ENCODE measurements at places on chromosomes 5 and 9.

- DNase-seq = no peak
- H3K4me3 ChIP-seq = no peak overlapping the region
- no peaks in the 10 kb centered on the region for H3K4me1 ChIP-seq
- no peak overlapping the region for H3K27ac ChIP-seq
- no peaks in the 10 kb centered on the region for H3K36me3 ChIP-seq
These were observed 73.9 kb downstream of the RORB start for GRCh38 chr9:74570879-74571512.

DNA sequence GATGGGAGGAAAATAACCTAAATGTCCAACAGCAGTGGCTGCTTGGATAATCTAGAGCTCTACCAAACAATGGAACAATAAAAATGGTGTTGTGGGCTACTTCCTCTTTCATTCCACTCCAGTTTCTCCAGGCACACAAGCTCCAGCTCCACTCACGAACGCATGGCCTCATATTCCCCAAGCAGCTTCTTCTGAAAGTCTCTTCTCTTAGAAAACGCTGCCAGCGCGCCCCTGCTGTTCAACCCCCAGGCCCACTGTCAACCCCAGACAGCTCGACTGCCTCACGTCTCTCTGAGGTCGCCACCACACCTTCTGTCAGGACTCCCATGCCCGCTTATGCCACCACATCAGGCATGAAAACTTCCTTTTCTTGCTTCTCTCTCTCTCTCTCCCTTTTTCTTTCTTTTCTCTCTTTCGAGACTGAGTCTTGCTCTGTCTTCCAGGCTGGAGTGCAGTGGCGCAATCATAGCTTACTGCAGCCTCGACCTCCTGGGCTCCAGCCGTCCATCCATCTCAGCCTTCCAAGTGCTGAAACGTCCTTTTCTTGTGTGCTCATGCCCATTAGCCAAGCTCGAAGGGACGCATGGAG is 16.2 kb downstream of the OR2V2 start:
- H3K27me3 ChIP-seq = peaks cover 17% of the 10 kb centered on the region
- DNase-seq = no peak
- H3K4me1 ChIP-seq = peaks cover 40% of the 10 kb centered on the region
- H3K36me3 ChIP-seq = no peaks in the 10 kb centered on the region
- peak overlapping the region; percentile 95 for H3K27ac ChIP-seq
- peak overlapping the region; percentile 82 for H3K4me3 ChIP-seq

GRCh38 chr9:22039258-22039657 is 30.2 kb upstream of the CDKN2B start:
- peaks cover 3% of the 10 kb centered on the region for H3K36me3 ChIP-seq
- no peak overlapping the region for H3K27ac ChIP-seq
- no peak for DNase-seq
- H3K27me3 ChIP-seq = peaks cover 38% of the 10 kb centered on the region
- H3K4me1 ChIP-seq = peaks cover 46% of the 10 kb centered on the region

DNA sequence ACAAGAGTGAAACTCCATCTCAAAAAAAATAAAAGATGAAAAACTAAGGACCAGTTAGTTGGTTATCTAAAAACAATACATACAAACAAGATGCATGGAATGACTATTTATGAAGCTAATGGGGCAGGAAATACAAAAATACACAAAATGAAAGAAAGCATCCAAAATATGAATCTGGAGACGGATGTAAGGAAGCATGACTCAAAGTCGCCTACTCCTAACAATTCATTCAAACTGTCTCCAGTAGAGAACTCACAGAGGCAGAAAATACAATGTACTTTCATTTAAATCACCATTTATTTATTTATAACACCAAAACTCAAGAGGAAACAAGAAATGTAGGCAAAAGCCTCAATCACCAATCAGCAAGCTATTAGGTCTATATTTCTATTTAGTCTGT is 68.4 kb downstream of the SCAI start:
- DNase-seq = no peak
- H3K36me3 ChIP-seq = peaks cover 6% of the 10 kb centered on the region

GRCh38 chr5:14238272-14238671 is 95.1 kb downstream of the TRIO start:
- H3K4me3 ChIP-seq = no peak overlapping the region
- no peak overlapping the region for H3K27ac ChIP-seq
- H3K4me1 ChIP-seq = no peaks in the 10 kb centered on the region

- H3K4me1 ChIP-seq = no peaks in the 10 kb centered on the region
- H3K27me3 ChIP-seq = no peaks in the 10 kb centered on the region
These were observed 28.3 kb downstream of the FGF10 start for GRCh38 chr5:44360919-44361318.

- H3K27me3 ChIP-seq = peaks cover 23% of the 10 kb centered on the region
- no peak for DNase-seq
- no peak overlapping the region for H3K27ac ChIP-seq
- H3K36me3 ChIP-seq = no peaks in the 10 kb centered on the region
These were observed 20.8 kb upstream of the FLT4 start for GRCh38 chr5:180670157-180670556.

DNA sequence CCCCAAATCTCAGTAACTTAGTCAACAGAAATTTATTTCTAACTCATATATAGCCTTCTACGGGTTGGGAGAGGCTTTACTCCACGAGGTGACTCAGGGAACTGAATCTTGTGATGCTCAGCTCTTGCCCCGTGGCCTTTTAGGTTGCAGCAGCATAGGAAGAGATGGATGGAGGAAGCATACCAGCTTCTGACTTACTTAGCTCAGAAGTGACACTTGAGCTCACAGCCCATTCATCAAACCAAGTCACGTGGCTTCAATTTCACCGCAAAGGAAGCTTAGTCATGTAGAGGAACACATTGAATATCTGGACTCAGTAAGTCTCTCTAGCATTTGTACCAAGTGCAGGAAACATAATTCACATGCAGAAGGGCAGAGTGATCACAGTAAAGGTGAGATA is 124.1 kb upstream of the KCNN2 start:
- no peaks in the 10 kb centered on the region for H3K27me3 ChIP-seq
- DNase-seq = no peak
- H3K36me3 ChIP-seq = no peaks in the 10 kb centered on the region
- no peak overlapping the region for H3K4me3 ChIP-seq

DNA sequence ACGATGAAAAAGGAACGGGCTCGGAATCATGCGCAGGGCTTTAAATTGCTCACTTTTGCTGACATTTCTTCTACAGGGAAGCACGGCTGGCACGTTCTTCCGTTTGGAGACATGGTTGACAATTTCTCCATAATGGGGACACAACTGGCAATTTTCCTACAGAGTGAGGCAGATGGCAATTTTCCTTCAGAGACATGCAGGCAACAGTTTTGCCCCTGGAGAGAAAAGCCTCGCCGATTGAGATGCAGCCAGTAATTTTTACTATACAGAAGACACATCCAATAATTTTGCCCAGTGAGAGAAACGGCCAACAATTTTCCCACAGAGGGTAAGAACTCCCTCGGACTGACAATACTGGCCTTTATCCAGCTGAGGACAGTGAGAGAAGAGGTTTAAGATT is 90.9 kb upstream of the GPR151 start:
- no peaks in the 10 kb centered on the region for H3K36me3 ChIP-seq
- no peaks in the 10 kb centered on the region for H3K4me1 ChIP-seq
- no peak overlapping the region for H3K27ac ChIP-seq
- no peaks in the 10 kb centered on the region for H3K27me3 ChIP-seq

DNA sequence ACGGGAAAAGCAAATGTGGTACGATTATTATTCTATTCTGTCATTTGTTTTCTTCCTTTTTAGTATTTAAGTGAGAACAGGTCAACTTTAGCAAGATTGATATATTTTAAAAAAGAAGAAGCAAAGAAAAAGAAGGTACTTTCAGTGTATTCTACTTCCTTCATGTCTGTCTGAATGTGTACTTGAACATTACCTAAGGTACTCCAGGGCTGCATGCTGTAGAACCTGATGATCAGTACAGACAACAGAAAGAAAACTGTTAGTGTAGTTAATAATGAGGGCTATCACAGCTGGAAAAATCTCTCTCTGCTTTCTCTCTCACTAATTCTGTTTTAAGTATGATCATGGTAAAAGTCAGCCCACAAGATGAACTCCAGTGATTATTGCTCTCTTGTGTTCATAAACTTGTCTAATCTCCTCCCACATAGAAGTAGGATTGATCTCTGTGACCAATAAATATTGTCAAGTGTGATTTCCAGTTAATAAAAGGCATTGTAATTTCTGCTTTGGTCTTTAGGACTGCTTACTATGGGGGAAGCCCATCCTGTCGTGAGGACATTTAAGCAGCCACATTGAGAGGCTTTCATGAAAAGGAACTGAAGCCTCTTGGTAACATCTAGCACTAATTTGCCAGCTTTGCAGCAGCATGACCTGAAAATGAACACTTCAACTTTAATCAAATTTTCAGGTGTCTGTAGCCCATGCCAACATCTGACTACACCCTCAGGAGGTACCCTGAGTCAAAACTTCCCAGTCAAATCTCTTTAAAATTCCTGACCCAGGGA is 864.0 kb upstream of the ACO1 start:
- H3K4me3 ChIP-seq = no peak overlapping the region
- H3K36me3 ChIP-seq = no peaks in the 10 kb centered on the region
- no peaks in the 10 kb centered on the region for H3K4me1 ChIP-seq
- H3K27ac ChIP-seq = no peak overlapping the region
- no peaks in the 10 kb centered on the region for H3K27me3 ChIP-seq
- DNase-seq = no peak

- no peaks in the 10 kb centered on the region for H3K4me1 ChIP-seq
- no peak overlapping the region for H3K27ac ChIP-seq
- H3K4me3 ChIP-seq = no peak overlapping the region
- DNase-seq = no peak
- peaks cover 15% of the 10 kb centered on the region for H3K27me3 ChIP-seq
These were observed 56.0 kb upstream of the TPD52L3 start for GRCh38 chr9:6272229-6272598.

DNA sequence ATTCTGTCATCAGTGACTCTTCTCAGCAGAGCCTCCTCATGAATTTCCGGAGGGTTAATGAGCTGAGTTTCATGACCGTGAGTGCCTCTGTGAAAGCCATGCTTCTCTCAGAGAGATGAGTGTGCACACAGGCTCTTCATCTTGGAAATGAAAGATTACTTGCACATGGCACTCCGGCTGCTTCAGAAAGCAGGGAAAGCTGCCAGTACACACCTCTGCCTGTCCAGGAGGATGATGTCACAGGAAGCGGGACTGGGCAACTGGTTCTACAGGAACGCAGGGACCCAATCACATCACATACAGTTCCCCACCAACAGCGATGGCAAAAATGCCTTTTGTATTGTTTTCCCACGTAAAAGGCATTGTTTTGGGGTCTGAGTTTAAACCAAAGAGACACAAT is 286.0 kb upstream of the DAP start:
- H3K4me1 ChIP-seq = no peaks in the 10 kb centered on the region
- DNase-seq = no peak
- no peaks in the 10 kb centered on the region for H3K27me3 ChIP-seq
- H3K4me3 ChIP-seq = no peak overlapping the region

GRCh38 chr5:15993334-15993733 is 186.3 kb downstream of the MARCHF11 start:
- no peaks in the 10 kb centered on the region for H3K27me3 ChIP-seq
- H3K4me3 ChIP-seq = no peak overlapping the region
- no peak for DNase-seq
- H3K36me3 ChIP-seq = no peaks in the 10 kb centered on the region

- no peaks in the 10 kb centered on the region for H3K36me3 ChIP-seq
- no peaks in the 10 kb centered on the region for H3K4me1 ChIP-seq
- H3K4me3 ChIP-seq = no peak overlapping the region
- no peak overlapping the region for H3K27ac ChIP-seq
These were observed 71.0 kb upstream of the TARS1 start for GRCh38 chr5:33369485-33370465.

DNA sequence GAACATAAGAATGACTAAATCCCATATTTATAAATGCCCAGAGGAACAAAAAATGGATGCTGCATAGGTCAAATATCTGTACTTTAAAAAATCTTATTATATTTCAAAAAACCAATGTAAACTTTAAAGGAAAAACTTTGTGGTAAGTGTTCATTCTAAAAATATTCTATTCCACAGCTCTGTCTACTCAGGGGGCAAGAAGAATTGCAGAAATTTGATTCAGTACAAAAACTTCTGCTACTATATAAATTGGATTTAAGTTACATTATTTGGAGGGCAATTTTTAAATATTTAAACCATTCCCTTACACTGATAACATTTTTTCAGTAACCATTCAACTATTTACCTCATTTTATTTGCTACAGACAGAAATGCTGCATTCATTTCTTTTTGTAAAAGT is 32.1 kb downstream of the NFIB start:
- DNase-seq = no peak
- H3K27ac ChIP-seq = no peak overlapping the region
- no peaks in the 10 kb centered on the region for H3K27me3 ChIP-seq

- peaks cover 10% of the 10 kb centered on the region for H3K4me1 ChIP-seq
- no peaks in the 10 kb centered on the region for H3K36me3 ChIP-seq
- peak overlapping the region; percentile 29 for H3K27ac ChIP-seq
- H3K27me3 ChIP-seq = peaks cover 15% of the 10 kb centered on the region
- no peak for DNase-seq
- H3K4me3 ChIP-seq = no peak overlapping the region
These were observed 29.0 kb downstream of the ADRB2 start for GRCh38 chr5:148855249-148856008.

DNA sequence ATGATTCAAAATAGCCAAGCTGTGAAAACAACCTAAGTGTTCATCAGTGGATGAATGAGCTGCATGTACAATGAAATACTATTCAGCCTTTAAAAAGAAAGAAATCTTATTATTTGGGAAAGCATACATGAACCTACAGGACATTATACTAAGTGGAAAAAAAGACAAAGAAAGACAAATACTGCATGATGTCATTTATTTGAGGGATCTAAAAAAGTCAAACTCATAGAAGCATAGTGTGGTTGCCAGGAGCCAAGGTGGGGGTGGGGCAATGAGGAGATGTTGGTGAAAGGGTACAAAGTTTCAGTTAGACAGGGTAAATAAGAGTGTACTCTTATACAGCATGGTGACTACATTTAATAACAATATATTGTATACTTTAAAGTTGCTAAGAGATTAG is 261.5 kb downstream of the PARP8 start:
- no peak overlapping the region for H3K27ac ChIP-seq
- no peaks in the 10 kb centered on the region for H3K4me1 ChIP-seq
- DNase-seq = no peak
- H3K36me3 ChIP-seq = no peaks in the 10 kb centered on the region
- H3K27me3 ChIP-seq = no peaks in the 10 kb centered on the region

- no peak overlapping the region for H3K27ac ChIP-seq
- no peak for DNase-seq
- H3K36me3 ChIP-seq = no peaks in the 10 kb centered on the region
- H3K4me3 ChIP-seq = no peak overlapping the region
- H3K27me3 ChIP-seq = no peaks in the 10 kb centered on the region
These were observed 577.1 kb downstream of the PSAT1 start for GRCh38 chr9:78874061-78874460.

All from T-helper 2 cell treated with Interferon-gamma antibody and Interleukin-4, amounts not matched to agents 5 μg/mL and 100 μg/mL, for 36 hours (primary cell).